ENCODE measurements at places on chromosomes 7 and 10. TPM values are rescaled to one million over a fixed set of nuclear protein-coding genes. Genes with fewer than 3 reads are reported as not detected.
A peak's percentile ranks its signal among the peaks of the same experiment; 100 is the strongest.

The PDZD7 gene
- 1.1 TPM for total RNA-seq

DNA sequence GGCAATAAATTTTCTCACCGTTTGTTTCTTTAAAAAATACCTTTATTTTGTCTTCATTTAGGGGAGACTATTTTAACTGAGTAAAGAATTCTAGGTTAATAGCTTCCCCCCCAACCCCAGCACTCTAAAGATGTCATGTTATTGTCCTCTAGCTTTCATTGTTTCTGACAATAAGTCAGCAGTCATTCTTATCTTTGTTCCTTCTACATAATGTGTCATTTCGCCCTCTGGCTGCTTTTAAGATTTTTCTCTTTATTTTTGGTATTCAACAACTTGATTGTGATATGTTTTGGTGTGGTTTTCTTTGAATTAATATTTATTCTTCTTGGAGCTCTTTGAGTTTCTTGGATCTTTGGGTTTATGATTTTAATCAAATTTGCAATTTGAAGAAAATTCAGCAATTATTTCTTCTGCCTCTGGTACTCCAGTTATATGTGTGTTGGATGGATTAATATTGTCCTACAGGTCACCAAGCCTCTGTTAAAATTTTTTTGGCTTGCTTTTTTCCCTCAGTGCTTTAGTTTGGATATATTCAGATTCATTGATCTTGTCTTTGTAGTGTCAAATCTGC, 64.6 kb upstream of the ELN start:
- H3K27me3 ChIP-seq = peaks cover 36% of the 10 kb centered on the region
- no peak overlapping the region for H3K27ac ChIP-seq
- H3K4me1 ChIP-seq = no peaks in the 10 kb centered on the region
- H3K36me3 ChIP-seq = no peaks in the 10 kb centered on the region
- H3K4me3 ChIP-seq = no peak overlapping the region

GRCh38 chr7:77427996-77428603, 12.0 kb upstream of the GSAP start:
- H3K4me1 ChIP-seq = peaks cover 32% of the 10 kb centered on the region
- peak overlapping the region; percentile 84 for H3K27ac ChIP-seq
- H3K36me3 ChIP-seq = peaks cover 1% of the 10 kb centered on the region
- H3K27me3 ChIP-seq = peaks cover 12% of the 10 kb centered on the region
- no peak for DNase-seq

The MMD2 gene
- not detected for total RNA-seq

- peaks cover 36% of the 10 kb centered on the region for H3K4me1 ChIP-seq
- H3K27me3 ChIP-seq = no peaks in the 10 kb centered on the region
- H3K4me3 ChIP-seq = no peak overlapping the region
- DNase-seq = peak; percentile 78
- no peak overlapping the region for H3K27ac ChIP-seq
Observed at GRCh38 chr10:71696628-71697326, 22.8 kb downstream of the C10orf105 start.

DNA sequence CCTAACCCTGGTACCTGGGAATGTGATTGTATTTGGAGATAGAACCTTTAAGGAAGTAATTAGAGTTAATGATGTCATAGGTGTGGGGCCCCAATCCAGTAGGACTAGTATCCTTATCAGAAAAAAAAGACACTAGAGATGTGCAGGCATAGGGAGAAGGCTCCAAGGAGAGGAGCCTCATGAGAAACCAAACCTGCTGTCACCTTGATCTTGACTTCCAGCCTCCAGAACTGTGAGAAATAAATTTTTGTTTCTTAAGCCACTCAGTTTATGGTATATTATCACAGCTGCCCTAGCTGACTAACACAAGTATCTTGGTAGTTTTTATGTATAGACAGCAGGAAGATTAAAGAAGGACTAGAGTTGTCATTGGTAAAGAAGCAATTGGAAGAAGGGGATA, 23.9 kb upstream of the CELF2 start:
- H3K27ac ChIP-seq = no peak overlapping the region
- peaks cover 7% of the 10 kb centered on the region for H3K4me1 ChIP-seq
- no peaks in the 10 kb centered on the region for H3K36me3 ChIP-seq
- H3K27me3 ChIP-seq = peaks cover 37% of the 10 kb centered on the region
- DNase-seq = no peak

DNA sequence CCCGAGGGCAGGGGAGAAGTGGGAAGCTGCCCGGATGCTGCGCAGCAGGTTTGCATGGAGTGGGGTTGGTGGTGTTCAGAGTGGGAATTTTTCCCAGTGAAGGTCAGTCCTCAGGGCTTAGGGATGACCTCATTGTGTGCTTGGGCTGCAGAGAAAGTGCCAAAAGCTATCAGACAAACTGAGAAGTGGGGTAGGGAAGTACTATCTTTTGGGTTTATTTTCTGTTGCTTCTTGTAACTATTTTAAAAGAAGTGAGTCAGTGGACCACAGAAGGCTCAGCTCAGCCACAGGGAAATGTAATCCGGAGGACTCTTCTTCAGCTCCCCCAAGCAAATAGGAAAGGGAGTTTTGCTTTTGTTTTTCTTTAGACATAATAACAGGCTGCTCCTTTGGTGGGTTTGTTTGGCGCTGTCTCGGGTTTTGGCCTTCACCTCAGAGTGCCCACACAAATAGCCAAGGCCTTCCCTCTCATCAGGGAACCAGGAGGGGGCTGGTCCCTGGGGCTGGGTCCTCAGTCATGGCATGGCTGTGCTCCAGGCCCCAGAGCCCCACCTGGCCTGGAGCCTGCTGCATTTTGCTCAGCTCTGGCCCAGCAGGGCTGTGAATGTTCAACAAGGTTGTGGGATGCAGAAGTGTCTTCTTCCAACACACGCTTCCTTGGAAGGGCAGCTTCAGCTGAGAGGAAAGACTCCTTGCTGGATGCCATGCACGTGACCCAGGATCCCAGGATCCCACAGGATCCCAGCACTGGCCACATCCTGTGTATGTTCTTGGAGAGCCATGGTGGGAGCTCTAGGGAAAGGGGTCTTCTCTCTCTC, 5.4 kb upstream of the FAM170B start:
- H3K27me3 ChIP-seq = peaks cover 23% of the 10 kb centered on the region
- H3K36me3 ChIP-seq = no peaks in the 10 kb centered on the region
- H3K4me1 ChIP-seq = peaks cover 7% of the 10 kb centered on the region

DNA sequence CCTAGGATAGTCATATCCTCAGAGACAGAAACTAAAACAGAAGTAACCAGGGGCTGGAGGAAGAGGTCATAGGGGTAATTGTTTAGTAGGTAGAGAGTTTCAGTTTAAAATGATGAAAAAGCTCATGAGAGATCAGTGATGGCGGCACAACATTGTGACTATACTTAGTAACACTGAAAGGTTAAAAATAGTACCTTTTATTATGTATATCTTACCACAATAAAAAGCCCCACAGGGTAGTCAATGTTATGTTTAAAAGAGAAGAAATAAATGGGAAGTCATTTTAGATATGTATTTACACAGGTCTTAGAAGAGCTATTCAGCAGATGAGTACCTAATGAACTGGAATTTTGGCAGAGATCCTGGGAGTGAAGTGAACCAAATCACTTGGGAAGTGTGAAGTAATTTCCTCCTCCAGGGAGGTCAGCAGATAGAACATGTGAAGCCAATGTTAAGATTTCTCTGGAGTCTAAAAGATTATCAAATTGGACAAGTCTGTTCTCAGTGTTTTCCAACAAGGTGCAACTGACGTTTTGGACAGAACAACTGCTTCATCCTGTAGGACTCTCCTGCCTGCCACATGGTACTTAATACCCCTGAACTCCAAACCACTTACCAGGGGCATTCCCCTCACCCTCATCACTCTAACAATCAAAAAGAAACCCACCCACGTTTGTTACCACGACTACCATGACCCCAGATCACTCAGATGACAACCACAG, 6.4 kb downstream of the CDCA7L start:
- DNase-seq = no peak
- H3K4me3 ChIP-seq = peak overlapping the region; percentile 58
- H3K4me1 ChIP-seq = peaks cover 55% of the 10 kb centered on the region
- peak overlapping the region; percentile 82 for H3K27ac ChIP-seq
- H3K36me3 ChIP-seq = peaks cover 55% of the 10 kb centered on the region

- H3K4me3 ChIP-seq = no peak overlapping the region
- H3K27me3 ChIP-seq = no peaks in the 10 kb centered on the region
- no peaks in the 10 kb centered on the region for H3K4me1 ChIP-seq
- H3K27ac ChIP-seq = no peak overlapping the region
Observed at GRCh38 chr10:51186361-51186760, 112.1 kb downstream of the PRKG1 start.

The TMEM26 gene
- total RNA-seq = not detected

The NACAD gene
- total RNA-seq = 0.08 TPM

DNA sequence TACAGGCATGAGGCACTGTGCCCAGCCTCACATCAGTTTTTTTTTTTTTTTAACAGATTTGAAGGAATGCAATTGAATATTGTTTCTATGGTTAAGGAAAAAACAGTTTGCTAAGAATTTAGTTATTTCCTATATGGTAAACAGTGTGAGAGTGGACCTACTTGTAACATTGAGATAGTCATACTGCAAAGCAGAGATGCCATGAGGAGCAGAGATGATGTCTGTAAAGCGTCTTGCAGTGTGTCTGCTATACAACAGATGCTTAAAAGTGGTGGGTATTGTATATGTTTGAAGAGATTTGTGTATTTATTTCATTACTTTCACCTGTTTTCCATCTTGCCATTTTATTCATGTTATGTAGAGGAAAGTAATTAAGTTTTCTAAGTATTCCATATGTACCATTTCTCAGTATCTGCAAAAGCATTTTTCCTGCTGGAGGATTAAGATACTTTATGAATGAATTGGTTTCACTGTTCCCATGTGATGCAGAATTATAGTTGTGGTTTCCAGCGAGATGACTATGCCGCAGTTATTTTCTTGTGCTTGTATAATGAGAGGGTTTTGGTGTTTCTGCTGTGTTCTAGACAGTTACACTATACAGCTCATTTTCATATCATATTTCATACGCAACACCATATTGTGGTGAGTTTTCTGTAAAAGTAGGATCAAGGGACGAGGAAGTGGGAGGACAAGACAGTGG, 26.6 kb downstream of the TET1 start:
- H3K36me3 ChIP-seq = peaks cover 1% of the 10 kb centered on the region
- no peak for DNase-seq
- no peak overlapping the region for H3K27ac ChIP-seq
- H3K27me3 ChIP-seq = peaks cover 2% of the 10 kb centered on the region
- H3K4me3 ChIP-seq = no peak overlapping the region

- DNase-seq = no peak
- H3K27ac ChIP-seq = no peak overlapping the region
- H3K4me1 ChIP-seq = no peaks in the 10 kb centered on the region
- H3K36me3 ChIP-seq = no peaks in the 10 kb centered on the region
- no peak overlapping the region for H3K4me3 ChIP-seq
Observed at GRCh38 chr10:116815641-116816415, 33.5 kb upstream of the ENO4 start.

GRCh38 chr10:48389272-48389671, 82.8 kb downstream of the MAPK8 start:
- H3K27me3 ChIP-seq = no peaks in the 10 kb centered on the region
- H3K4me1 ChIP-seq = peaks cover 38% of the 10 kb centered on the region
- H3K27ac ChIP-seq = no peak overlapping the region

DNA sequence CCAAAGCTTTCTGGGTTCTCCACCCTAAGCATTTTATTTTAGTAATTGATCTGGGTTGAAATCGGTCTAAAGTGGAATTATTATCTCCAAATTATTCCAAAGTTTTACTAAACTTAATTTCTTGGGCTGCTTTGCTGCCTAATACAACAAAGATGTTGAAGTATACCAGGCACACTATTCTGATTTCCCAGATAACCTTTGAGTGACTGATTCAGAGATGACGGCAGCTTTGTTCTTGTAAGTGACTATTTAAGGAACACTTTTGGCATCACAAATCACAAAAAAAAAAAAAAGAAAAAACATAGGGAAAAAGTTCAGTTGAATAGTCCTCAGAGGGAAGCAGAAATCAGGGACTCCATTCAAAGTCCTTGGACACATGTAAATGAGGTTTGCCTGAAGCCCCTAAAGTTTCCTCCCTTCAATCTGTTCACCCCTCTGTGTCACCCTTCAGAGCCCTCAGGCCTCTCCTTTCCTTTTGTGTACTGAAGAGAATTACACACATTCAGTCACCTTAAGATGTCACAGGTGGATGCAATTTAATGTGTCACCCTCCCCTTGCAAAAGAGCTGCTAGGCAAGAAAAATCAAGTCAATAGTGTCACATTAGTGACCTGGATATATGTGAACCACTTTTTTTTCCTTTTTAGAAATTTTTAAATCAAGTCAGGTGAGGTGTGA, 81.5 kb downstream of the RTKN2 start:
- DNase-seq = no peak
- peaks cover 48% of the 10 kb centered on the region for H3K4me1 ChIP-seq
- H3K27me3 ChIP-seq = no peaks in the 10 kb centered on the region

The TEX36 gene
- not detected for total RNA-seq

DNA sequence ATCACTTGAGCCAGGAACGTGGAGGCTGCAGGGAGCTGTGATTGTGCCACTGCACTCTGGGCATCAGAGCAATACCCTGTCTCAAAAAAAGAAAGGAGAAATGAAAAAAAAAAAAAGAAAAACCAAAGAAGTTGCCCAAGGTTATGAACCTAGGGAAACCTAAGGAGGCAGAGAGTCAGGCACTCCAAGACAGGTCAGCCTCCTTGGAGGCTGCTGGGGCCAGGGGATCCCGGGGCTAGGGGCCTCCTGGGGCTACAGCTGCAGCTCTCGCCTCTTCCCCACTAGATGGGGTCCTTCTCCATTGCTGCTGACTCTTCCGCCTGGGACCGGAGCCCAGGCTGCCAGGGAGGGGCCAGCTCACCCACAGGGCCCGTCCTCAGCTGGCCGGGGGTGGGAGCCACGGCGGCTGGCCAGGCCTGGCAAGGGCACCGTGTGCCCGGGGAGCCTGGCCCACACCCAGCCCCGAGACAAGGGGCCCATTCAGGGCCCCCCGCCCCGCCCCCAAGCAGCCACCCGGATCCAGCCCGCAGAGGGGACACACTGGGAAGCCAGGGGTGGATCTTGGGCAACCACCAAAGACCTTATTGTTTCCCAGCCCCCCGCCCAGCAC, 1.7 kb upstream of the SPACDR start:
- H3K4me3 ChIP-seq = no peak overlapping the region
- H3K36me3 ChIP-seq = peaks cover 13% of the 10 kb centered on the region
- DNase-seq = no peak
- H3K4me1 ChIP-seq = peaks cover 6% of the 10 kb centered on the region
- no peak overlapping the region for H3K27ac ChIP-seq

DNA sequence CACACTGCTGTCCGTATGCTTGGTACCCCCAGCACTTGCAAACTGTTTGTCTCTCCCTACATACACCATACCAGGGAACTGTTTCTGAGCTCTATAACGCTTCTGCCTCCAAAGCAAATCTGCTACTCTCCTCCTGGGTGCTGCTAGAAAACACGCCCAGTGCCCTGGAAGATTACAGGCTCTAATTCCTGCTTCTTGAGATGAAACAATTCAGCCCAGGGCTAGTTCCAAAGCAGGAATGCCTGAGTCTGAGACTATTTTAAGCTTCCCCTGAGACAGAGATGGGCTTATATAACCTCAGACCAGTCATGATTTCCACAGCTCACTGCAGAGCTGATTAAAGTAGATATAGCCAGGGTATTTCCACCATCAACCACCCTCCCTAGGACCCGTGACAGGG, 327.1 kb downstream of the GPR158 start:
- H3K27me3 ChIP-seq = no peaks in the 10 kb centered on the region
- H3K4me3 ChIP-seq = no peak overlapping the region
- no peak for DNase-seq
- H3K27ac ChIP-seq = no peak overlapping the region
- no peaks in the 10 kb centered on the region for H3K36me3 ChIP-seq

Data from activated naive CD8-positive, alpha-beta T cell treated with anti-CD3 and anti-CD28 coated beads, Interleukin-2, amount 10 ng/mL, durations not matched to agents 7 days and 5 days (primary cell).